ENCODE measurements at places on chromosomes 5 and 9.

GRCh38 chr9:103949096-103949495, 145.0 kb upstream of the SMC2 start:
- DNase-seq = no peak

DNA sequence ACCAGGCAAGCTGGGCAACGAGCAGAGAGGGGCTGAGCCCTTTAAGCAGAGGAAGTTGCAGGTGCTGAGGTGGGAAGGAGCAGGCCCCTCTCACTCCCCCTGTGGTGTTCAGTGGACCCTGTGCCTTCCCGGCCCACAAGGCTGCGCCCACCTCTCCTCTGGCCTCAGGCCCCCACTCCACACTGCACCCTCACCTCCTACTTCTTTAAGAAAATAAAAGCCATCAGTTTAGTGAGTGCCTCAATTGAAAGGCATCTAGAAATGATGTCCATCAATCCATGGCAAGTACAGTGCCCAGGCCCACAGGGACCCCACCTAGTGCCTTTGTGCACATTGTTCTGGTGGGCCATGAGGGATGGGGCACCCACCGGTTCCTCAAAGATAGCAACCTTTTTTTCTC, 158.0 kb downstream of the PAX5 start:
- DNase-seq = no peak

DNA sequence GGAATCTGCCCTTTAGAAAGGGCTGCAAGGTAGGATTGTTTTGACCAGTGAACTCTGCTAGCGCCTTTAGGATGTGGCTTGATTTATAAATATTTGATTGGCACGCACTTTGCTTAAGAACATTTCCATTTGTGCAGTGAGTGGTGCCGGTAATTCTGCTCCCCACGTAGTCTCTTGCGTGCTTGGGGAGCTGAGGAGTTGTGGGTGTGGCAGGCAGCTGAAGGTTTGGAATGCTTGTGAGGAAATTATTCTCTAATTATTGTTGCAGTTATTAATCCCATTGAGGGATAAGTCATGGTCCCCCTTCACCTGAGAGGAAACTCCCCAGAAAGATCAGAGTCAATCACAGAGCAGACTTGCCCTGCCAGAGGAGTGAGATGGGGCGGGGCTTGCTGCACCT, 76.7 kb downstream of the FGF1 start:
- no peak for DNase-seq

- no peak for DNase-seq
Observed at GRCh38 chr9:107193251-107193650, 89.8 kb upstream of the RAD23B start.

- no peak for DNase-seq
Observed at GRCh38 chr5:126369083-126369482, 54.1 kb upstream of the GRAMD2B start.

Data from activated CD8-positive, alpha-beta memory T cell treated with anti-CD3 and anti-CD28 coated beads for 1 hour (primary cell).